CD14-positive monocyte (primary cell): ENCODE measurements at places on chromosomes 4 and X. TPM values are rescaled to one million over a fixed set of nuclear protein-coding genes. Genes with fewer than 3 reads are reported as not detected.

Gene ARHGEF9
- polyA plus RNA-seq = 2.6 TPM

Gene SORCS2
- polyA plus RNA-seq = not detected

Gene PROM1
- polyA plus RNA-seq = not detected in 2 replicates

Gene SLITRK2
- polyA plus RNA-seq = not detected

DNA sequence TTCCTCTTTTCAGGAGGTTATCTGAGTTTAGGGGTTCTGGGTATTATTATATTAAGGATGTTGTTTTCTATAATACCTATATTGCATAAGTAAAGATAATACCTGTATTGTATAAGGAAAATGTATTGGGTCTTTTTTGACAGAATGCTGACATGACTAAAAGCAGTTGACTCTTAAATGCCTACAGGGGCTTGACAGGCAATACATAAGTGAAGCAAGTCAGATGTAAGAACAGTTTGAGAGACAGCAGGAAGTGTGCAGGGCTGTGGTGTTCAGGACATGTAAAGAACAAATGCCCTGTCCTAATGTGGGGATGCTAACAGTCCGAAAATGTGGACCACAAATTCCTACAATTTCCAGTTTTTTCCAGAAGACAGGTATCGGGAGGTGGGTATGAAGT is 30.2 kb upstream of the NDST3 start:
- H3K27me3 ChIP-seq = no peaks in the 10 kb centered on the region
- DNase-seq = no peak
- no peaks in the 10 kb centered on the region for H3K36me3 ChIP-seq
- no peaks in the 10 kb centered on the region for H3K4me1 ChIP-seq
- no peak overlapping the region for H3K4me3 ChIP-seq

DNA sequence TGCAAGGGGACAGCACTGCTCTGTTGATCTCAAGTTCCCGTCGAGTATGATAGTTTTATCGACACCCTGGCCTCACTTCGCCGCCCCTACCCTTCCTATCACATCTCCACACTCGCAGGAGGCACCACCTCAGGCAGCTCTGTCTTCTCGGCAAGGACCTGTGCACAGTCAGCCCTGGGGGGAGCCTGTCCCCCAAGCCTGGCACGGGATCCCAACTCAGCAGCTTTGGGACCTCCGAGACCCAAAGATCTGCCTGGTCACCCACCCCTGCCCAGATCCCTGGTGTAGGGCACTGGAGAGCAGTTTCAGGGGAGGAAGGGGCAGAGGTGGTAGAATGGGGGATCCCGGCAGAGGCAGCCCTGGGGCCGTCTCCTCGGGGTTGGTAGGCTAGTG is 18.0 kb upstream of the UBA1 start:
- DNase-seq = no peak
- H3K36me3 ChIP-seq = peaks cover 82% of the 10 kb centered on the region
- no peaks in the 10 kb centered on the region for H3K27me3 ChIP-seq
- no peak overlapping the region for H3K4me3 ChIP-seq
- H3K27ac ChIP-seq = no peak overlapping the region

DNA sequence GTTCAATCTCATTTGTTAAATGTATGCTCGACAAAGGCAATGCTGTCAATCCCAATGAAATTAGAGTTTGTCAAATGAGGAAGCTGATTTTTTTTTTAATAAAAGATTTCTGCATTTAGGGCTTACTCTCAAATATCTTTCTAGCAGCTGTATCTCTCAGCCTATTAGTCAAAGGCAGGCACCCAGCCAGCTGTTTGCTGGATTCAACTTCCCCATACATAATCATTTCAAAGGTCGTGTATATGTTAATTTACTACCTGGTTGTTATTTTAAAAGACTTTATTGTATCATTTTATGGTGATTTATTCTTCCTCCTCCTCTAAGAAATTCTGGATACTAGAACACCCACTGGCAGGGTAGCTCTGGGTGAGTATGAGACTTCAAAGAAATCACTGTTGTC is 27.1 kb downstream of the RAI2 start:
- no peak overlapping the region for H3K27ac ChIP-seq
- H3K36me3 ChIP-seq = no peaks in the 10 kb centered on the region
- no peaks in the 10 kb centered on the region for H3K27me3 ChIP-seq
- no peak overlapping the region for H3K4me3 ChIP-seq
- DNase-seq = no peak

DNA sequence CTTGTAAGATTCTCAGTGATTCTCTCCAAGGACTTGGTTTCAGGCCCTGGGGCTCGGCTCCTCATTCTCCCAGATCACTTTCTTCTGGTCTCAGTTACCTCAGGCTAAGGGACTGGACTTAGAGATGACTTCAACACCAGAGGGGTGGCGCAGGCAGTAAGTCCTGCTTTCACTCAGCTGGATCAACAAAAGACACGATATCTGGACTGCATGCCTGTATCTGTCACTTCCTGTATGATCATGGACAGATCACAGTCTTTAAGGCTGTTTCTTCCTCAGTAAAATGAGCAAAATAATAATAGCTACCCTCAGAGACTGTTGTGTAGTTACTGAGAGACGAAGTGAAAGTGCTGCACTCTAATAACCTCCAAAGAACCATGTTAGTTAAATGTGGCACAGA is 19.5 kb upstream of the CXCR3 start:
- no peaks in the 10 kb centered on the region for H3K27me3 ChIP-seq
- no peaks in the 10 kb centered on the region for H3K36me3 ChIP-seq
- H3K4me3 ChIP-seq = no peak overlapping the region

DNA sequence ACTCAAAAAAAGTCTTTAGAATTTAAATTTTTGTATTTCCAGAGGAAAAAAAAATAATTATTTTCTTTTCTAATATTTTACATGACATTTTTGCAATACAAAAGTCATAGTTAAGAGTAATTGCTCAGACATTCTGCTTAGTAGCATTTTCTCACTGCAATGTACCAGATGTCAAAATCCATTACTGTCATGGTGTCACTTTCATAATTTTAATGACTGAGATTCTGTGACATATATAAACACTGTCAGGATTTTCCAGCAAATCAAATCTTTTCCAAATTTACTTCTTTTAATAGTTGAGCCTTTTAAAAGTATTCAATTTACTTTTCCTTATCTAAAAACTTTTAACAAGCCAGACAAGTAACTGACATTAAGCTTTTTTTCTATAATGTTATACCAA is 422.7 kb downstream of the GRIA2 start:
- H3K27me3 ChIP-seq = no peaks in the 10 kb centered on the region
- H3K4me1 ChIP-seq = no peaks in the 10 kb centered on the region
- H3K4me3 ChIP-seq = no peak overlapping the region
- no peak overlapping the region for H3K27ac ChIP-seq

DNA sequence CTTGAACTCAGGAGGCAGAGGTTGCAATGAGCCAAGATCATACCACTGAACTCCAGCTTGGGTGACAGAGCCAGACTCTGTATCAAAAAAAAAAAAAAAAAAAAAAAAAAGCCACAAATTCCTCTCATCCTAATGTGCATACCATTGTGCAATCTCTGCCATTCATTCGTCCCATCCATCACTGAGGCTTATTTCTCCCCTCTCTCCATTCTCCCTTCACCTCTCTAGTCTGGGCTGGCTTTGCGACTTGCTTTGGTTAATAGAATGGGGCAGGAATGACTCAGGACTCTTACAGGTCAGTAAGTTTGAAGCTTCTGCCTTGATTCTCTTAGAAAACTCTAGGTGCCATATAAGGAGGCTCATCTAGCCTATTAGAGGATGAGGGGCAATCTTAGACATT is 60.3 kb upstream of the DDX3X start:
- DNase-seq = no peak
- H3K27ac ChIP-seq = no peak overlapping the region
- peaks cover 17% of the 10 kb centered on the region for H3K4me1 ChIP-seq

DNA sequence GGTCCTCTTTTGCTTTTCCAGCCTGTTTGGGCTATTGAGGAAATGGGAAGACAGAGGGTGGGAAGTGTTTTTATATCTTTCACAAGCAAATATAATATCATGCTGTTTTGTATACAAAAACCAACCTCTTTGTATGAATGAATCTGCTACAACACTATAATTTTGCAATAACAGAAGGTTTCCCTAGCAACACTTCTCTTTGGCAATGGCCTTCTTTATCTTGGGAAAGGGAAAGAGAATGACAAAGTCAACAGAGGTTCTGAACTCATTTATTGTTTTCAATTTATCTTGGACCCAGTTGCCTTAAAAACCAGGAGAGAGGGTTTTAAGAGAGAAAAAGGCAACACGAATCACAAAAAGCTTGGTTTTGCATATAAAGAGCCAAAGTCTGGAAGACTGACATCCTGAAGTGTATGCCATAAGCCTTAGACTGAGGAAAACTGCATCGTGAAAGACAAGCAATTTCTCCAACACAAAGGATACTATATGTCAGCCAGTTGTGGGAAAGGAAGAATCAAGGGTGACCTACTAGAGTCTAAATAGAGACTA is 121.8 kb upstream of the FAM241A start:
- no peak overlapping the region for H3K27ac ChIP-seq
- no peaks in the 10 kb centered on the region for H3K36me3 ChIP-seq
- H3K4me3 ChIP-seq = no peak overlapping the region
- no peak for DNase-seq
- H3K27me3 ChIP-seq = peaks cover 5% of the 10 kb centered on the region

GRCh38 chr4:15901998-15902397 is 36.5 kb downstream of the FGFBP1 start:
- peak overlapping the region; percentile 19 for H3K27ac ChIP-seq
- no peak for DNase-seq
- peaks cover 36% of the 10 kb centered on the region for H3K4me1 ChIP-seq
- H3K27me3 ChIP-seq = no peaks in the 10 kb centered on the region

DNA sequence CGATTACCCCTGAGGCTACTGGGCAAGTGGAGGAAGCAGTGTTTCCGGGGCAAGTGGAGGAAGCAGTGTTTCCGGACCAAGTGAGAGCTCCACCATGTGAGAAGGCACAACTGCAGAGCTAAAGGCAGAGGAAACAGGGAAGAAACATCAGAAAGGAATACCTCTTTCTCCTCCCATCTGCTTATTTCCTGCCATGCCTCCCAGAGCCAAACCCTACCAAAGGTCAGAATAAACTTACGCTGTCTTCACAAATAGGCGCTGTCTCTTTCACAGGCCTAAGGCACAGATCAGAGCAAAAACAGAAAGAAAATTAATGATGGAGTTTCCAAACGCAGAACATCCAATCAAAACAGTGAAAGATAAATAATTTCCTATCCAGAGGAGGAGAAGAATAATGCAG is 153.0 kb downstream of the ATOH1 start:
- no peak for DNase-seq
- no peaks in the 10 kb centered on the region for H3K36me3 ChIP-seq
- H3K27ac ChIP-seq = no peak overlapping the region
- no peaks in the 10 kb centered on the region for H3K4me1 ChIP-seq

DNA sequence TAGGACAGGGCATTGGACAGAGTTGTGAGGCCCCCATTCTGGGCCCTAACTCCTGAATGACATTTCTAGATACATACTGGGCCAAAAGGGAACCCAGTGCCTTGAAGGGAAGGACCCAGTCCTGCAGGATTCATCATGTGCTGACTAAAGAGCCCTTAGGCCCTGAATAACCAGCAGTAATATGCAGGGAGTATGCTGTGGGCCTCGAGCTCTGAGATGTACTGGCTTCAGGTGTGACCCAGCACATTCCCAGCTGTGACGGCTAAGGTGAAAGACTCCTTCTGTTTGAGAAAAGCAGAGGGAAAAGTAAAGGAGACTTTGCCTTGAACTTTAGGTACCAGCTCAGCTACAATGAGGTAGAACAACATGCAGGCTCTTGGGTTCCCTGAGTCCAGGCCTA is 138.2 kb upstream of the HUWE1 start:
- DNase-seq = no peak
- no peaks in the 10 kb centered on the region for H3K36me3 ChIP-seq
- H3K27ac ChIP-seq = no peak overlapping the region
- no peak overlapping the region for H3K4me3 ChIP-seq

- H3K36me3 ChIP-seq = peaks cover 3% of the 10 kb centered on the region
- no peaks in the 10 kb centered on the region for H3K4me1 ChIP-seq
- DNase-seq = no peak
- H3K27me3 ChIP-seq = no peaks in the 10 kb centered on the region
- H3K27ac ChIP-seq = no peak overlapping the region
Measured at GRCh38 chr4:39616651-39617050, 22.0 kb downstream of the SMIM14 start.

DNA sequence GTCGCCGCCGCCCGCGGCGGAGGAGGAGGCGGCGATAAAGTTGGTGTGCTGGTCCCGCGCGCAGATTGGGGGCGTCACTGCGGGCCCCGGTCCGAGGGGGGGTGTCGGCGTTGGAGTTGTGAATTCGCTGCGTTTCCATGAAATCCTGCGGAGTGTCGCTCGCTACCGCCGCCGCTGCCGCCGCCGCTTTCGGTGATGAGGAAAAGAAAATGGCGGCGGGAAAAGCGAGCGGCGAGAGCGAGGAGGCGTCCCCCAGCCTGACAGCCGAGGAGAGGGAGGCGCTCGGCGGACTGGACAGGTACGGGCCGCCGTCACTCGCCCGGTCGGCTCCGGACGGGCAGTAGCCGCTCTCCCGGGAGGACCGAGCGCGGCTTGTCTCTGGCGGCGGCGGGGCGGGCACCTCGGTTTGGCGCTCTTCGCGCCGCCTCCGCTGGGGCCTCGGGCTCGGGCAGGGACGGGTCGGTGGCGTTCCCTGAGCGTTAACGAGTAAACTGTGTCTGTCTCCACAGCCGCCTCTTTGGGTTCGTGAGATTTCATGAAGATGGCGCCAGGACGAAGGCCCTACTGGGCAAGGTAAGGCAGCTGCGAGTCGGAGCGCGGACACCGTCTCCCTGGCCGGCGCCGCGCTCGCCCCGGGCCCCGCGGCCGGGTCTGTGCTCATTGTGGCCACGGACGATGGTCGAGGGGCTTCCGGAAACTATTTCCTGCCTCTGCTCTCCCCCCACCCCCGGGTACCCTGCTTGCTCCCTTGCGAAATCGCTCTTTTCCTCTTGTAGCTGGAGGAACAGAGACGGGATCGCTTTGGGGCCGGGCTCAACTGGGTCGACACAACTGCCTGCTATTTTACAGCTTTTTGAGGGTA is 658 bp downstream of the KDM6A start:
- peak; percentile 59 for DNase-seq
- peak overlapping the region; percentile 93 for H3K4me3 ChIP-seq
- no peaks in the 10 kb centered on the region for H3K27me3 ChIP-seq
- peak overlapping the region; percentile 94 for H3K27ac ChIP-seq
- H3K36me3 ChIP-seq = no peaks in the 10 kb centered on the region

- no peak overlapping the region for H3K27ac ChIP-seq
- no peaks in the 10 kb centered on the region for H3K27me3 ChIP-seq
- no peaks in the 10 kb centered on the region for H3K36me3 ChIP-seq
- no peak overlapping the region for H3K4me3 ChIP-seq
- DNase-seq = no peak
Measured at GRCh38 chr4:176818531-176818930, 25.8 kb upstream of the VEGFC start.

DNA sequence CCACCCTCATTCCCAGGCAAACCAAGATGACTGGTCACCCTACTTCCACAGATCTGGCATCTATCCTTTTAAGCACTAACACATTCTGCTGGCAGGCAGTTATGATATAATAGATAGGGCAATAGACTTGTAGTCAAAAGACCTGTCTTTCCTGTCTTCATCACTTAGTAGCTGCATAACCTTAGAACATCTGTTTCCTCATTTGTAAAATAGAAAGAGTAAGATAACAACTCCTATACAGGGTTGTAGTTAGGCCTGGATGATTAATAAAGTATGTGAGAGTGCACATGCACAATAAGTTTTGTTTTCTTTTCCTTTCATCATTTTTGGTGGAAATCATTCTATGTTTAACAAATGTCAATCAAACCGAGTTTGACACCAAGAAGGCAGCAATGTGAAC is 72.1 kb downstream of the GPR82 start:
- DNase-seq = no peak
- H3K27ac ChIP-seq = no peak overlapping the region
- H3K4me3 ChIP-seq = no peak overlapping the region
- no peaks in the 10 kb centered on the region for H3K27me3 ChIP-seq

- no peak overlapping the region for H3K4me3 ChIP-seq
- DNase-seq = no peak
- no peak overlapping the region for H3K27ac ChIP-seq
- peaks cover 59% of the 10 kb centered on the region for H3K4me1 ChIP-seq
- H3K36me3 ChIP-seq = no peaks in the 10 kb centered on the region
Measured at GRCh38 chr4:38320343-38320695, 343.7 kb upstream of the KLF3 start.
